ENCODE measurements at places on chromosomes 7 and 10.

GRCh38 chr7:26461518-26461917 is 169.9 kb downstream of the SNX10 start:
- no peak for DNase-seq

GRCh38 chr7:29177963-29178600 is 16.5 kb upstream of the CHN2 start:
- no peak for DNase-seq

GRCh38 chr10:29736366-29737073 is 101.7 kb upstream of the SVIL start:
- DNase-seq = no peak

- no peak for DNase-seq
These were observed 60.7 kb downstream of the CSTF2T start for GRCh38 chr10:51638737-51639136.

- DNase-seq = no peak
These were observed 31.7 kb upstream of the ADGRA1 start for GRCh38 chr10:133056001-133056400.

DNA sequence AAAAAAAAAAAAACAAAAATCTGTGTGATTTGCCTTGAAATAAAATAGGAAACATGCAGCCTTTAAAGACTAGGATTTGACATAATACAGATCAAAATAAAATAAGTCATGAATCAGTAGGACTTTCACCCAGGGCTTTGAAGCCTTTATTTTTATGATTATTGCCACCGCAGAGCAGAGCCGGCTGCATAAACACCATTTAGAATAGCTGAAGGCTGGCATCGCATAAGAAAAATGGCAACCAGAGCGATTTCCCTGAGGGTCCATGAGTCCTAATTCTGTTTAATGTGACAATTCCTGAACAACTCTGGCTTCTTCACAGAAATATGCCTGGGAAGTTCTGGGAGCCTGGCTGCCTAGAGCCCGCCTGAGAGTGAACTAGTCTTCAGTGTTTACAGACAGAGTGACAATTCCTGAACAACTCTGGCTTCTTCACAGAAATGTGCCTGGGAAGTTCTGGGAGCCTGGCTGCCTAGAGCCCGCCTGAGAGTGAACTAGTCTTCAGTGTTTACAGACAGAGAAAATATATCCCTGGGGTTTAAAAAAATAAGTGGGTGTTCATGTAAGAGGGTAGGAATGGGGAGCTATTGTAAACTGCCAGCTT is 112.0 kb downstream of the EEPD1 start:
- no peak for DNase-seq

DNA sequence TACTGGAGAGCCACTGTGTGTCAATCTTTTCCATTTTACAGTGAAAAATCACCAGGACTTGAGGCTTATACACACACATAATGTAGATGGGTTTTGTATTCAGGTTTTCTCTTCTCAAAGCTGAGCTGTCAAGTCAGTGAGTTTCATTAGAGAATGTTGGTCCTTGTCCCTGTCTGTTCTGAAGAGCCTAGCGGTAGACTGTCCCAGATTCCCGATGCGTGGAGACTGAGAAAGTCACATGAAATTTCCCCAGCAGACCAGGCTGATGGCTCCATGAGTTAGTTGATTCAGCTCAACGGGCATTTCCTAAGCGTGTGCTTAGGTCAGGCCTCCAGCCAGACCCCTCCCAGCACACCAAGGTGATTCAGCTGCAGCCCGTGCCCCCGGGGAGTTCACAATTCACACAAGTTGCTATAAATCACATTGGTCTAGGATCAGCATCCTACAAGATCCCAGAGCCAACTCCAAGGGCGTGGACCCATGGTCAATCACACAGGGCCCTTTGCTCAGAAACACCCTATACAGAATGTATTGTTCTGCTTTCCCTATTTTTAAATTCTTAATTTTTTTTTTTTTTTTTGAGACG is 17.2 kb downstream of the CHST15 start:
- no peak for DNase-seq

DNA sequence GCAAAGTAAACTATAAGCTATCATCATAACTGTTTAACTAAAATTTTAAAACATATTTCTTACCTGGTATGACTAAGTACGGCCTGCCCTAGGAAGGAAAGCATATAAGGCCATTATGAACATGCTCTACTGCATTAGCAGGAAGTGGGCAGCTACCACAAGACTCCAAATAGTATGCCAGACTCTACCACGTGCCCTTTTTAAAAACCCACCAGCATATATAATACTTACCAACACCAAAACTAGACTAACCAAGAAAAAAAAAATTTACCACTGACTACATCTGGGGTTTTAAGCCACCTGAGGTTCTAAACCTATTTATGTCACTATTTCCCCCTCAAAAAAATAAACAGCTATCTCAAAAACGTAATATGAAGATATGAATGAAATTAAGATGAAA is 30.1 kb downstream of the NUDCD3 start:
- DNase-seq = no peak

DNA sequence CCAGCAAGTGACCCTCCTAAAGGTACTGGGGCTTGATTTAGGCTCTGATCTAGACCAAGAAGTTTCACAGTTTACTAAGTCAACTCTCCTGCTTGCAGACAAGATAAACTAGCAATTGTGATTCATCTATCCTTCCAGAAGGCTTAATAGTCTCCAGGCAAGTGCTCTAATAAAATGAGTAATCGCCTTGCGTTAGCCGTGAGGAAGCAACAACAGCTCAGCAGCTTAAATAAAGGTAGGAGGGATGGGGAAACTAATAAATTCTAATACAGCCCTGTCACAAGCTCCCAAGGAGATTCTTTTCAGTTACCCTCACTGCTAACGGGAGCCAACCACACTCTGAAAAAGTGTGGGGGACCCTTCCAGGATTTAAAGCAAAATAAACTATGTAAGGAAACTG is 48.4 kb downstream of the FRMD4A start:
- no peak for DNase-seq

GRCh38 chr10:16742165-16742960 is 74.9 kb downstream of the RSU1 start:
- DNase-seq = no peak

- no peak for DNase-seq
These were observed 178.2 kb downstream of the RELN start for GRCh38 chr7:103811290-103811689.

- DNase-seq = no peak
These were observed 1.7 kb upstream of the MNX1 start for GRCh38 chr7:157012113-157012547.

DNA sequence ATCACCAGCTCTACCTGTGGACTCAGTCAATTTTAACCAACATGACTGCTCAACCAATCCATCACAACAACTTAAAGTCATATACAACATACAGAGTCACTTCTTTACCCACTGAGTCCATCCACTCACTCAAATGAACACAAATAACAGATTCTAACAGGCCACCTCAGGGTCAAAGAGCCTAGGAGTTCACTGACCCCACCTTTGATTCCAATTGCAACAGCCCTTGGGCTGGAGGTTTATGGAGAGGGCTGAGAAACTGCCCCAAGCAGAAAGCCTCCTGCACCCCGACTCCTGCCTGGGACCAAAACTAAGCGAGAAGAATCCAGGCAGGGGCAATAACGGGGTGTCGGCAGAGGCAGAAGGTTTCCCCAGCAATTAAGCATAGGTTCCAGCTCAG is 263.8 kb downstream of the PARD3 start:
- no peak for DNase-seq

DNA sequence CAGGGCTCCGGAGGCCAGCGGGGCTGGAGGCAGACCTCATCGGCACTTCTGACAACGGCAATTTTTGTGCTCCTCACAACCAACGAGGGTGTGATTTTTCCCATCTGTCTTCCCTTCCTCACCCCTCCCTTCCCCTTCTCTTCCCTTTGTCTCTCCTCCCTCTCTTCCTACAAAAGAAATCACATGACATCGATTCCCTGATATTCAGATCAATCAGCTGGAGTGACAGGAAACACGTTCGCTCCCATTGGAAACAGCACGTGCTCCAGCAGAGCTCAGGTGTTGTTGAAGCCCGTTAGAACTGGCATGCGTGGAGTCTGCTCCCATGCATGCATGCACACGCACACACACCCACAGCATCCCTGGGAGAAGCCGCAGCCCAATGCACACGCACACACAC is 222.4 kb downstream of the PTPRN2 start:
- DNase-seq = no peak

- DNase-seq = no peak
These were observed 462.2 kb upstream of the MKI67 start for GRCh38 chr10:128588402-128588801.

GRCh38 chr10:4740471-4740870 is 85.5 kb upstream of the AKR1E2 start:
- DNase-seq = no peak

GRCh38 chr10:85977642-85978041 is 389.0 kb downstream of the GRID1 start:
- DNase-seq = no peak

DNA sequence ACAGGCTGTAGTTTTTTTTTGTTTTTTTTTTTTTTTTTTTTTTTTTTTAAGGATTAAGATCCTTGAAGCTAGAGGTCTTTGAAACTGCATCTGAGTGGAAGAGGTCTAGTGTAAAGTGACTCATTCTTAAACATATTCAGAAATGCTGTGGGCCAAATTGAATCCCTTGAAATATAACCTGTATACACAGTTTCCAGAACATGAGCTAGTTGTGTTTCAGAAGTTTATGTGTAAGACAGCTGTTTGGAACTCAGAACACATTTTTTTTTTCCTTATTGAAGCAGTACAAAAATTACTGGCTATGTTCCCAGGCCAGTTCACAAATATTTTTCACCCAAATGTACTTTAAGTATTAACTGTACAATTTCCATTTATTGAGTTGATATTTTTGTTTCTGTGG is 67.9 kb downstream of the PPP1R9A start:
- DNase-seq = no peak

DNA sequence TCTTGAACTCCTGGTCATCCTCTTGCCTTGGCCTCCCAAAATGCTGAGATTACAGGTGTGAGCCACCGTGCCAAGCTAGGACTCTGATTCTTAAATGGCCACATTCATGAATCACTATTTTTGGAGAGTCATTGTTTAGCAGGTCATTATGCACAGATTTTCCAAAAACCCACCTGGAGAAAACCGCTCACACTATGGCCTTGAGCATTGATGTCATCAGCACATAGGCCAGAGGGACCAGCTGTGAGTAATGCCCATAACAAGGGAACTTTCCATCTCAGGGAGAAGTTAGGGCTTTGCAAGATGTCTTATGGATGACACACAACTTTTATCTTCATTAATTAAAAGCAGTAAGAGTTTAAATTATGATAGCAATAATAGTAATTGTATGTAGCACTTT is 86.4 kb upstream of the KIF5B start:
- no peak for DNase-seq

- DNase-seq = no peak
These were observed 105.5 kb downstream of the BICC1 start for GRCh38 chr10:58618158-58618676.

- DNase-seq = no peak
These were observed 46.6 kb downstream of the LRRN3 start for GRCh38 chr7:111137296-111138192.

GRCh38 chr7:39353615-39354376 is 212.4 kb upstream of the YAE1 start:
- no peak for DNase-seq

GRCh38 chr10:29482591-29483431 is 152.0 kb downstream of the SVIL start:
- DNase-seq = no peak

DNA sequence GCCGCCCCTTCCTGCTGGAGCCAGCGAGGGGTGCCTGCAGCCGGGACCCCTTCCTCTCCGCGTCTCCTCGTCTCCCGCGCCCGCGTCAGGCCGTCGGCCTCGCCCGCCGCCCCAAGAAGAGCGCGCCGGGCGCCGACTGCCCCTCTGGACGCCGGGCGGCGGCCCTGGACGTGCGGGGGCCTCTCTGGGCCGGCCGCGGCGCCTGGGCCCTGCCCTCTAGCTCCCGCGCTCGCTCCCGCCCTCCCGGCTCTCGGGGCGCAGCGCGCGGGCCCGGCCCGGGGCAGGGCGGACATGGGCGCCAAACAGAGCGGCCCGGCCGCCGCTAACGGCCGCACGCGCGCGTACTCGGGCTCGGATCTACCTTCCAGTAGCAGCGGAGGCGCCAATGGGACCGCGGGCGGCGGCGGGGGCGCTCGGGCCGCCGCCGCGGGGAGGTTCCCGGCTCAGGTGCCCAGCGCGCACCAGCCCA is 704 bp downstream of the ZNRF2 start:
- no peak for DNase-seq

DNA sequence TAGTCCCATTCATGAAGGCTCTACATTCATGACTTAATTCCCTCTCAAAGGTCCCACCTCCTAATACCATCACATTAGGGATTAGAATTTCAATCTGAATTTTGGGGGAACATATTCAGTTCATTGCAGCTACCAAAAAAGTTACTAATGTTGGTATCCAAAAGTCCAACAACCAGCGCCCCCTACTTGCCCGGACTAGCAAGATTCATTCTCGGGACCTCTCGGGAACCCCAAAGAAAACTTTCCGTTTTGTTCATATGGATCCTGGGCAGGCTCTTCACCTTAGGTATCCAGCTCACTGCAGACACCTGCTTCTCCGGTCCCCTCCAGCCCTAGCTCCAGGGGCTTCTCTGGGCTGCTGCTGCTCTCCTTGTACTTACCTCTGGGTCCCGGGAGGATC is 8.9 kb upstream of the GRK5 start:
- no peak for DNase-seq

DNA sequence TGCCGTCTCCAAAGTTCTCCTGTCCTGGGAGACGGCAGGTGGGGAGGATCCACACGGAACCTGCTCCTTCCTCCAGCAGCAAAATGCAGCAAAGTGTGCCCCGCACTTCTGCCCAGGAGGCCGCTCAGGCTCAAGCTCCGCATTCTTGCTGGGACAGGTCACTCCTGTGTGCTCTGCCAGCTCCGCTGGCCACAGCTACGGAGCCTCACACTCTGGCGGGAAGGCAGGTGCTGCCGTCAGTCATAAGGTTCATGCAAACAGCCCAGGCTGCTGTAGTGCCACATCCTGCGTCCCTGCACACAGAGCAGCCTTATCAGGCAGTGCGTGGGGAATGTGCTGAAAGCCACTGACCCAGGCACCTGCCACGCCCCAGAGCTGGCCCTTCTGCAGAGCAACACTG is 22.4 kb downstream of the ADGRA1 start:
- no peak for DNase-seq

GRCh38 chr7:134593530-134594392 is 44.9 kb downstream of the AKR1B15 start:
- DNase-seq = no peak

- DNase-seq = no peak
These were observed 382 bp downstream of the DIP2C start for GRCh38 chr10:689121-689451.

- no peak for DNase-seq
These were observed 10.9 kb downstream of the PWWP2B start for GRCh38 chr10:132407846-132408278.

DNA sequence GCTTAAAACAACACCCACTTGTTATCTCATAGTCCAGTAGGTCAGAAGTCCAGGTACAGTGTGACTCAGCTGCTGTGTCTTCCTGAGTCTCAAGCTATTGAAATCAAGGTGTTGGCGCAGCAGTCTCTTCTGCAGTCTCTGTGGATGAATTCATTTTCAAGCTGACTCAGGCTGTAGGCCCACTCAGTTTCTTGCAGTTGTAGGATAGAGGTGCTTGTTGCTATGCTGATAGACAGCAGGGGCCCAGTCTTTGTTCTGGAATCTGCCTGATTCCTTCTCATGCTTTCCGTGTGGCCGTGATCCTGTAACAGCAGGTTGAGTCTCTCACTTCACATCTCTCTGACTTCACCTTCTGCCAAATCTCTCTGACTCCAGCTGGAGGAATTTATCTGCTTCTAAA is 400.4 kb upstream of the POM121L12 start:
- no peak for DNase-seq
